Activated gamma-delta T cell treated with anti-CD3 and anti-CD28 coated beads, Interleukin-2, amount 50 U/mL, for 16 hours (primary cell): ENCODE measurements at places on chromosomes 2 and 18.

GRCh38 chr2:187853381-187853791 is 299.2 kb upstream of the TFPI start:
- DNase-seq = no peak

GRCh38 chr18:48885266-48885923 is 65.4 kb downstream of the SMAD7 start:
- no peak for DNase-seq

DNA sequence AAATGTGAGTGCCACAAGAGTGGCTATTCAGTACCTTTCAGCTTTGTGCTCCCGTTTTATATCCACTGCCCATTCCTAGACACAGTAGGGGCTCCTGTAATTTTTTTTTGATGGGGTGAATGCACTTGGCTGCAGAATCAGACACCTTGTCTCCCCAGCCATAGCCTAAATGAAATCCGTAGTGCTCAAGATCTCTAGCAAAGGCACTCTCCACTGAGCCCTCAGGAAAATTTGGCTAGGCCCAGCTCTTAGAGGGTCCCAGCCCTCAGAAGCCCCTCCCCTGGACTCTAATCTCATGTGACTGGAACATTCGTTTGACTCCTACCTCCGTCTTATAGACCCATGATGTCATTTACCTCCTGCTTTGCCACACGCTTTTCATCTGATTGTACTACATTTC is 323.9 kb downstream of the SMAD2 start:
- DNase-seq = no peak

DNA sequence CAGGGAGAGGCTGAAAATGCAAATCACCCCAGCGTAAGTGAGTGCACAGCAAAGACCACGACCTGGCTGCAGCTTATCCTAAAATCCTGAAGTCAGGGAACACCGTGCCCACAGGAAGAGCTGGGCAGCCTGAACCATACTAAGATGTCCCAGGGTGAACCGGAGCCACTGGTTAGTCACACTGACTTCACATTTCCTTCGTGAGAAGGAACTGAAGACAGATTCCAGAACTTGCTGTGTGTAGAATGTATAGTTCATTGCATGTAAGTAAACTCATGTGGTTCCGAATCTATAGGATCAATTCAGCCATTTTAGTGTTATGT is 84.6 kb upstream of the NDUFV2 start:
- DNase-seq = no peak

DNA sequence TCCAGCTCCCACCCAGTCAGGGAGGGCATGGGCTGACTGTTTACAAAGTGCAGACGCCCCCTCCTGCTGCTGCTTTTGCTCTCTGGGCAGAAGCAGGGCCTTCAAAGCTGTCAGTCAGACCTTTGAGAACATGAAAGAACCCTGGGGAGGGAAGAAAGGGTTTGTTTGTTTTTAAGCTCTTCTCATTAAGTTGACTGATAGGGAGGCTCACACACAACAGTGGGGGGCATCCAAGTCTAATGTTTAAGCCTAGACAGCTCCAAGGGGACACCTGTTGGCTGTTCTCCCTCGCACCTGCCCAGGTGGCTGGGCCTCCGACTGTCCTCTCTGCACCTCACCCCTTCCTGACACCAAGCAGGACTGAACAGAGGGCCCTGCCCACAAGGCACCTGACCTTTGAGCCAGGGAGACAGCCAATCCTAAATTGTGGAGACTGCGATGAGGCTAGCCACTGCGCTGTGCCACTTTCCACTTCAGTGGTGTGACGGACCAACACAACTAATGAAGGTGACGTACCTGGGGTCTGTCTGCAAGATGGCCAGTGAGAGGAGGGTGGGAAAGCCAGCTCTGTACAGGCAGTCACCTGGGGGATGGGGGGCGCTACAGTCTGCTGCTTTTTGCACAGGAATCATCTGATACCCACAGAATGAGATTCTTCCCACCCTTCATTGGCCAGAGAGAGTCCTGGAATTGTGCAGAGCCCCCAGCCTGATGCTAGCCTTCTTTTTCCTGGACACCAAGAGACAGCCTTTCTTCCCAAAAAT is 16.3 kb downstream of the ST6GAL2 start:
- no peak for DNase-seq

DNA sequence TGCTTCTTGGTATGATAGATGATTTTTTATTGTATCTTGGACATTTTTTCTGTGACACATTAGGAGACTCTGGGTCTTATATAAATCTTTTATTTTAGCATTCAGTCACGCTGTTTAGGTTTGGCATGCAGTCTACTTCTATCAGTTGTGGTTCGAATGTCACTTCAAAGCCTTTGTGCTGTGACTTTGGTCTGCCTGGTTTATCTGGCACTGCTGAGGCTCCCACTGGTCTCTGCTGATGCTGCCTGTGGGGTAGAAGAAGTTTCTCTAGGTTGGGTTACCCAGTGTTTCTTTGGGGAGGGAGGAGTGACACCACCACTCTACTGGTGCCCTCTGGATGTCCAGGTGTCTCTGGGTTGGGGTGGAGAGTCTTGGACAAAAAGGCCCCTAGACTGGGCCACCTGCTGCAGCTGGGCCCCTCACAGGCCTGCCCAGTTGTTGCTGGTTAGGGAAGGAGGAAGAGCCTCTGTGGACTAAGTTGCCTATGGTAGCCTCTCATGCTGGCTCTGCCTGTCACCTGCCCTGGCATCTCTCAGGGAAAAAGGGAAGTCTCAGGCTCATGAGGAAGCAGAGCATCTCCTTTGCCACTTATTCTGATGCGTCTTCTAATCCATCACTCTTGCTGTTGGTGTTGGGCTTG is 115.4 kb upstream of the HS6ST1 start:
- no peak for DNase-seq

DNA sequence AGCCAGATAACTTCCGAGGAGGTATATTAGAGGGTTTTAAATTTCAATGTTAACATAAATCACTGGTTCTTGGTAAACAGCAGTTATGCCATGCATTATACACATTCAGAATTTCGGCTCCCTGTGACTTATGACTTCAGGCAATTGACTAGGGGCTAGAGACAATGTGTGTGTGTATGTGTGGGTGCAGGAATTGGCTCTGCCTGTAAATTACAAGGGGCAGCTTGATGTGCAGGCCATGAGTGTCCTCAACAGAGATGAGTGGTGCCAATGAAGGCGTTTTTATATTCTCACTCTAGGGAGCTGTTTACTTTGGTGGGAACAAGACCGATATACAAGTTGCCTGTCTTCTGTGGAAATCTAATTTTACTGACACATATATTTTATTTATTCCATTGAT is 161.6 kb downstream of the CSRNP3 start:
- DNase-seq = no peak

DNA sequence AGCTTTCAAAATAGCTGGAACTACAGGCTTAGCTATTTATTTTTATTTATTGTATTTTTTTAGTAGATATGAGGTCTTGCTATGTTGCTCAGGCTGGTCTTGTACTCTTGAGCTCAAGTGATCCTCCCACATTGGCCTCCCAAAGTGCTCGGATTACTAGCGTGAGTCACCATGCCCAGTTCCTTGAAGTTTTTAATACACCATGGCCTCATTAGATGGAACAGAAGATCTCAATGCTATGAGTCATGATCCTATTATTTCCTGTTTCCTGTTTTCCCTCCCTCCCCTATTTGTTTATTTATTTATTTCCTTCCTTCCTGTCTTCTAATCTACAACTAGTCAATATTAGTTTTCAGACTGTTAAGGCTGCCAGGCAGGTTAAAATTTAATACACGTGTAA is 309.0 kb downstream of the CMPK2 start:
- DNase-seq = no peak

DNA sequence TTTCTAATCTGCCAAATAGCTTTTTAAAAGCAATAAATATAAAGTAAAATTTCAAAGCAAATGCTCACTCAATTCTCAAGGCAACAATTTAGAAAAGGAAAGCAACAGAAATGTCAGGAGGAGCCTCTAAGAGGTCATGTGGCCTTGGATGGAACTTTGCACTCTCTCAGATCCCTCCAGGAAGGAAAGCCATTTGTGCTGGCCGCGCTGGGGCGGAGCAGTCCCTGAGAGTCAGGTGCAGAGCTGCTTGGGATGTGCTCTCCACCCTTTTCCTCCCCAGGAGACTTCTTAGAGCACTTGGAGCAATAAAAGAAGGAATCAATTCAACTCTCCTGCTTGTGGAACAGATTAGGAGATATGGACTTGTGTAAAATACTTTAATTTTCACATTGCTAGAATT is 379.8 kb upstream of the LINC00305 start:
- no peak for DNase-seq

- DNase-seq = no peak
These were observed 62.9 kb downstream of the DIS3L2 start for GRCh38 chr2:232024457-232024856.

DNA sequence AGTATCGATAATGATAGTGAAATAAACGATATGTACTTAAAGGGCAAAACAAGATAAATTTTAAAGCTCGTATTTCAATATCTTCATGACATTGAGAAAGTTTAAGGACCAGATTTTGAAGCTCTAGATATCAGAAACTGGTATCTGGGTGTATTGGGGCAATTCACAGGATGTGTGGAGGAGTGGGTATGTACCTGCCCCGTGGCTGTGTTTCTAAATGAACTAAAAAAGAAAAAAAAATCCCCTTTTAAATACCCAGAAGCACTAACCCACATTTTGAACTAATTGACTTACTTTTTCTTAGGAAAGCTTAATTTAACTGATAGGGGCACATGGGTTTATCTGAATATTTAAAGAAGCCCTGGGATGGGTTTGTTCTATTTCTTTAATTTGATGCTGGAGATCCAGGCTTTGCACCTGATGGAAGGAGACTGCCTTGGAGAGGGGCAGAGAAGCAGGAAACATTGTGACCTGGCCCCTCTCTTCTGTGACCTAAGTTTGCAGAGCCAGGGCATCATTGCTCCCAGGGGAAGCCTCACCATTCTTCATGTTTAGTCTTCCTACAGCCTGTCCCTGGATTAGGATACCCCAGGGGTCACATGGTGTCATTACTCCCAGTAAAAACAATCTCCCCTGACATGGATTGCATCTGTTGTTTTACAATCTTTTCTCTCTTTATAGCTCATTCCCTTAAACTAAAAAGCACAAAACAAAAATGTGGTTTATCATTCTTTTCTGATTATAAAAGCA is 7.6 kb upstream of the KCTD1 start:
- no peak for DNase-seq

- DNase-seq = no peak
These were observed 54.6 kb downstream of the CTDP1 start for GRCh38 chr18:79733986-79734770.

DNA sequence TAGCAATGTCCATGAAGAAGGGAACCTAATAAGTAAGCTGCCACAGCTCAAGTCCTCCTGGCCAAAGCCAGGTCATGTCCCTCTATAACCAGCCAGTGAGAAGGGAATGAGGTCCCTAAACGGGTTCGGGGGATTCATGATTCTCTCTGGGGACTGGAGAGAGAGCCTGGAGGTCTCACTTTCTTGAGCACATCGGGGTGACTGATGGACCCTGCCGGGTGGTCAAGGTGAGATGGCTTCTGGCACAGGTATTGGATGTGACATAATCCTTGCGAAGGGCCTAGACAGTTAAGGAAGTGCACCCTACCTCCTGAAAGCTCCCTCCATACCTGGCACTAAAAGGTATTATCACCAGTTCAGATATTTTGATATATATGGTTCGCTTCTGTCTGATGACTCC is 45.7 kb downstream of the HRH4 start:
- DNase-seq = no peak

- DNase-seq = no peak
These were observed 51.5 kb downstream of the USP37 start for GRCh38 chr2:218516614-218517013.

DNA sequence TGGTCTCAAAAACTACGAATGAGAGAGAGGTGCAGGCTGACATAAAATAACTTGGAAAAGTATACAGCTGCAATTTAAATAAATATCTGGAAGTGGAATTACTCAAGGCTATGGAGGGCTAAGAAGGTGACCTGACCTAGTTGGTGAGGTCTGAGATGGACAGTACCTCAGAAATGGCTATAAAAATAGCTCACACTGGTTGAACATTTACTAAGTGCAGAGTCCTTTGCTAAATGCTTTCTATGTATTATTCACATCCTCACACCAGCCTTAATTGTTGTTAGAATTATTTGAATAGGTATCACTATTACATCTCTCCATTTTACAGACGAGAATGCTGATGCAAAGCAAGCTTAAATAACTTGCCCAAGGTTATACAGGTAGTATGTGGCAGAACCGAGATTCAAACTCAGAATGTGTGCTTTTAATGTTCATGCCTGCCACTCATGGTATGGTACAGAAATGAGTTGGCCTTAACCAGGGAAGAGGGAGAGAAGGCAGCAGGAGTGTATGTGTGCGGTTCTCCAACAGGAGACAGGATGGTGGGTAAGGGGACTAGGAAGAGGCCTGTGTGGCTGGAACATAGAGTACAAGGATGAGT is 37.4 kb downstream of the MRPL44 start:
- no peak for DNase-seq

- DNase-seq = no peak
These were observed 56.0 kb upstream of the RBM44 start for GRCh38 chr2:237742614-237743013.

DNA sequence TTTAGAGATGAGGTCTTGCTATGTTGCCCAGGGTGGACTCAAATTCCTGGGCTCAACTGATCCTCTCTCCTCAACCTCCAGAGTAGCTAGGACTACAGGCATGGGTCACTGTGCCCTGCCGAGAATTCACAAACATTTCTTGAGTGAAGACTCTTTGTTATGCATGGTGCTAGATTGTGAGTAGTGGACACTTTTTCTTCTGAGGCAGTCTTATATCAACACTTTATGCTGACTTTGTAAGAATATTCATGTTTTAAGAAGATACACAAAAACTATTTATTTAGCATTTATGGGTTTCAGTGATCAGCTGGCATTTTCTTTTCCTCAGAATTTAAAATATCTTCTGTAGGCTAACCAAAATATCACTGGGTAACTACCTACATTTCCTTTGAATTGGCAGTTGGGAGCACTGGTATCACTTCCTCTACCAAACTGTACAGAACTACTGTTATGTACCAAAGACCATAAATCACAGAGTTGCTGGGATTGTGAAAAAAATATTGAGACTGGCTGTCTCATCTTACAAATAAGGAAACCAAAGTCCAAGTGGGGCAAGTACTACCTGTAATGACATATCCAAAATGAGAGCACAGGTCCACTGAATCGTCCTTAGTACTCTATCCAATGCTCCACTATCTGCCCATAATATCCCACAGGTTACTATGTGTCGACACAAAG is 34.0 kb downstream of the DOCK10 start:
- DNase-seq = no peak

GRCh38 chr2:72004976-72005375 is 142.7 kb downstream of the CYP26B1 start:
- no peak for DNase-seq

GRCh38 chr2:12556762-12557161 is 160.0 kb upstream of the TRIB2 start:
- DNase-seq = peak; percentile 15
